Ascending aorta (tissue), 2 donors: ENCODE measurements at places on chromosomes 1 and 21.
A peak's percentile ranks its signal among the peaks of the same experiment; 100 is the strongest.

DNA sequence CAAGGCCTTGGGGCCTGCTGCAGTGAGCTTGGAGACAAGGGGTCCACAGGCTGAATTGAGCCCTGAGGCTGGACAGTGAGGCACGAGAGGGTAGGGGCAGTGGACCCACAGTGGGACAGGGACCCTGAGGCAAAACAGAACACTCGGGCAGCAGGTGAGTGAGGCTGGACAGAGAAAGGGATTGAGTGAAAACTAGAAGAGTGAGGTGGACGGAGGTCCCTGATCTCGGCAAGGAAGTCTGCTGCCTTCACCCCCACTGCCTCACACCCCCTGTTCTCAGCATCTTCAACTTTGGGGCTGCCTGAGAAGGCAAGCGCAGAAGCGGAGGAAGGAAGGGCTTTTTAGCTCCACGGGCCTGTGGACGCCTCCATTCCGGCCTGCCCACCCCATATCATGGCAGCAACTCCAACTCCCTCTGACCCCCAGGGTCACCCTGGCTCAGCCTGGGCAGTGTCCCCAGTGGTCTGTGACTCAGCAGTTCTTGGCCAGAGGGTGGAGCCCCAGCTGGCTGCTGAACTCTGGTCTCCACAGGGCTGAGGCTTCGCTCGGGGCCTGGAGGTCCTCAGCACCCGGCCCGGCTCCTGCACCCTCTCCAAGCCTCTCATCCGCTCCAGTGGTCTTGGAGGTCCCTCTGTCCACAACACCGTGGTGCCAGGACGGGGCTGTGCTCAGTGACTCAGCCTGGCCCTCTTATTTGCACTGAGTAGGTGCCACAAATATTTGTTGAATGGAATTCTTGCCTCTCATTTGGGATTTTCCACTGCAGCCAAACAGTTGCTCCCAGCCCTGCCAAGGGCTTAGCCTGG is 60.0 kb upstream of the EPS8L3 start:
- no peaks in the 10 kb centered on the region for H3K27me3 ChIP-seq
- H3K27ac ChIP-seq = peak overlapping the region; percentile 94
- H3K4me3 ChIP-seq = no peak overlapping the region
- peaks cover 54% of the 10 kb centered on the region for H3K4me1 ChIP-seq
- peak; percentile 86 for DNase-seq
- no peaks in the 10 kb centered on the region for H3K36me3 ChIP-seq

- H3K4me3 ChIP-seq = no peak overlapping the region
- H3K27me3 ChIP-seq = no peaks in the 10 kb centered on the region
- no peaks in the 10 kb centered on the region for H3K36me3 ChIP-seq
- peaks cover 12% of the 10 kb centered on the region for H3K4me1 ChIP-seq
Observed at GRCh38 chr1:32896451-32896850, 4.7 kb downstream of the TMEM54 start.

DNA sequence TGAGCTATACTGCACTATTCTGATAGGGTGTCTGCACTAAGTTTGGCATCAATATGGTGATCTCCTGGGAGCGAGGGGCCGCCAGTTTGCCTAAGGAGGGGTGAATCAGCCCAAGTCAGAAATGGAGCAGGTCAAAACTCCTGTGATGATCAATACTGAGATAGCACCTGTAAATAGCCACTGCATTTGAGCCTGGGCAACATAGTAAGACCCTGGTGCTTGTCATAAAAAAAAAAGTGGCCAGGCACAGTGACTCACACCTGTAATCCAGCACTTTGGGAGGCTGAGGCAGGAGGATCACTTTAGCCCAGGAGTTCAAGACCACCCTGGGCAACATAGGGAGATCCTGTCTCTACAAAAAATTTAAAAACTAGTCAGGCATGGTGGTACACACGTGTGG is 11.6 kb upstream of the ZDHHC18 start:
- no peak for DNase-seq
- no peak overlapping the region for H3K27ac ChIP-seq
- no peak overlapping the region for H3K4me3 ChIP-seq
- no peaks in the 10 kb centered on the region for H3K4me1 ChIP-seq

- H3K27me3 ChIP-seq = no peaks in the 10 kb centered on the region
- DNase-seq = no peak
- H3K36me3 ChIP-seq = no peaks in the 10 kb centered on the region
- no peaks in the 10 kb centered on the region for H3K4me1 ChIP-seq
- H3K27ac ChIP-seq = no peak overlapping the region
Observed at GRCh38 chr1:234397732-234398131, 24.5 kb downstream of the COA6 start.

DNA sequence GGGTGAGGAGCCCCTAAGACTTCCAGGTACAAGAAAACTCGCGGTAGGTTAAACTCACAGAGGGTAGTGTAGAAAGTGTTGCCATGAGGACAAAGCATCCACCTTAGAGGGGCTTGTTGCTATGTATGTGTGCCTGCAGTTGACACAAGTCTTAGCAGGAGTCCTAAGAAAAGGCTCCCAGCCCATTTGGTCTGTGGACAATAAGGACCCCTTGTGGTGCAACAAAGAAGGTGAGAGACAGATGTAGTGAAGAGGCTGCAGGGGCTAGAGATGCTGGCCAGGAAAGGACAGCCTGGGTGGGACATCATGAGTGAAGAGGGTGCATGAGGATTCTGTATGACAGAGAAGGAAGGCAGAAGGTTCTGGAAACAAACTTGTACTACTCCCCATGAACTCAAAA is 36.3 kb upstream of the IL10 start:
- no peaks in the 10 kb centered on the region for H3K27me3 ChIP-seq
- H3K27ac ChIP-seq = no peak overlapping the region
- H3K4me3 ChIP-seq = no peak overlapping the region
- no peaks in the 10 kb centered on the region for H3K36me3 ChIP-seq
- DNase-seq = no peak
- H3K4me1 ChIP-seq = no peaks in the 10 kb centered on the region

DNA sequence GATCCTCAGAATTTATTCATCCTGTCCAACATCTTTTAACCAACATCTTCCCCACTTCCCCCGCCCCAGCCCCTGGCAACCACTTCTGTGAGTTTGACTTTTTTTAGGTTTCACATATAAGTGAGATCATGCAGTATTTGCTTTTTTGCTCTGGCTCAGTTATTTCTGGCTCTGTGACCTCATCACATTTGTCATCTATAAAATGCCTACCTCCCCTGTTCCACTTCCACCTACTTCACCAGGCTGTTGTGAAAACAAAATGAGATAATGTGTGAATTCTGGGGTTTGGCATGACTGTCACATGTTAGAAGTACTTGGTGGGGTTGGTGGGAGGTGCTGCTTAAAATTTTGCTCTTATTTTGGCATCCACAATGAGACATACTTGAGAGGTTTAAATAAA is 18.4 kb downstream of the HHAT start:
- H3K4me3 ChIP-seq = no peak overlapping the region
- DNase-seq = no peak
- H3K4me1 ChIP-seq = no peaks in the 10 kb centered on the region

DNA sequence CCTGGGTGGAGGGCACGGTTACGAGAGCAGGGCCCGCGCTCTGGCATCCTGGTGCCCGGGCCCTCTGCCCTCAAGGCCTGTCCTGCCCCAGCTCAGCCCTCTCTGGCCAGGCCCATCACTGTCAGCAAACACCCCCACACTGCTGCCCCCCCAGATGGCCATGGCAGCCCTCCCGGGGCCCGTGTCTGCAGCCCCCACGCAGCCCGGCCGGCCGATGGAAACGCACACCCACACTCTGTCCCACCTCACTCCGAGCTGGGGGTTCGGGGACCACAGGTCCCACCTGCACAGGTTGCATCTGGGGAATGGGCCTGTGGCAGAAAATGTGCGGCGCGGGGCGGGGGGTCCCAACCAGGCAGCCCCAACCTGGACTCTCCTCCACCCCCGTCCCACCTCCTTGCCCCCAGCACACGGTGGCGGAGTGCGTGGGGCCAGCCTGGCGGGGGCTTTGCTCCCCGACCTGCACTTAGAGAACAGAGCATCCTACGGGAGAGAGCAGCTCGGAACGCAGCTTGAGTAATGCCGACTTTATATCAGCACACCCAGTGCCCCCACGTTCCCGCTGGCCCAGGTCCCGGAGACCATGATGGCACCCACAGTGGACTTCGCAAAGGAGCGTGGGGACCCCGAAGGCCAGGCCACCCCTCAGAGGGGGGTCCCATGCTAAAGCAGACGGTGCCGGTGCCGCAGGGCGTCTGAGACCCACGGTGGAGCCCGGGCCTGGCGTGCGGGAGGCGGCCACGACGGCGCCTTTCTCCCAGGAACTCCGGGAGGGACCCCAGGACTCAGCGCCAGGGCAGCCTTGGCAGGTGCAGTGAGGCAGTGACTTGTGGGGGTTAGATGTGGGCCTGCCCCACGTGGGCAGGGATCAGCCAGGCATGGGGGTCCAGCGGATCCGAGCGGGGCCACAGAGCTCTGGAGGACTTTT is 7.5 kb upstream of the RNF223 start:
- H3K27ac ChIP-seq = no peak overlapping the region
- peak; percentile 58 for DNase-seq
- H3K4me3 ChIP-seq = no peak overlapping the region

- DNase-seq = no peak
- no peaks in the 10 kb centered on the region for H3K27me3 ChIP-seq
- H3K27ac ChIP-seq = no peak overlapping the region
- H3K4me1 ChIP-seq = no peaks in the 10 kb centered on the region
- H3K36me3 ChIP-seq = peaks cover 4% of the 10 kb centered on the region
- no peak overlapping the region for H3K4me3 ChIP-seq
Observed at GRCh38 chr1:177953549-177953948, 16.3 kb downstream of the SEC16B start.

DNA sequence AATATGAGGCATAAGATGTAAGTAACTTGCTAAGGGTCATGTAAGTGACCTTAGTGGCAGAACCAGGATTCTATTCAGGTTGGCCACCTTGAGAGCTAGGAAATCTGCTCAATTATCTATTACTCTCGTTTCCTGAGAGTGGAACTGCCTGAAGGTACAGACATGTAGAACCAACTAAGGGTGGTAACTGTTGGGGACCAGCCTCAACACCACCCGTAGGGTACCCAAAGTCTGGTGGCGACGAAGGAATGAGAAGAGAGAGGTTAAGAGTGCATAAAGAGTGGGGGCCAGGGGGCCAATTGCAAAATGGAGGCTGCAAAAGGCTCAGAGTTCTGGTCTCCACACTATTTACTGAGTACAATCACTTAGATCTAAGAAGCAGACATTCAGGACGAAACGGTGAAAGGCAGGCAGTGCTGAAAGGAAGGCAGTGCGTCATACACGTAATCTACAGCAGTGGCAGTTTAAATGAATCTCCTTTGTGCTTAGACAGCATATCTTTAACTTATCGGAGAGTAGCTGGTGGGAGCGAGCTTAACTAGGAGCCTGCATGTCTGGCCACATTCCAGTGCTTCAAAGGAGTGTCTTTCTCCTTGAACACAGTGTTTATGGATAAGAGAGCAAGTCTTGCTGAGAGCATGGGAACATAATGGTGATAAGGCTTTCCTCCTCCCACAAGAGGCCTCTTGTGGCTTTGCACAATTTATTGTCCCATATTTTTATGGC is 25.0 kb downstream of the SRSF4 start:
- H3K4me3 ChIP-seq = no peak overlapping the region
- H3K27ac ChIP-seq = peak overlapping the region; percentile 47
- no peaks in the 10 kb centered on the region for H3K4me1 ChIP-seq
- H3K36me3 ChIP-seq = peaks cover 84% of the 10 kb centered on the region
- no peak for DNase-seq
- no peaks in the 10 kb centered on the region for H3K27me3 ChIP-seq
